Fibroblast of skin of back (primary cell): ENCODE measurements at places on chromosomes 13 and 19.

GRCh38 chr19:46985542-46986415, 33.9 kb upstream of the NPAS1 start:
- DNase-seq, result no peak

DNA sequence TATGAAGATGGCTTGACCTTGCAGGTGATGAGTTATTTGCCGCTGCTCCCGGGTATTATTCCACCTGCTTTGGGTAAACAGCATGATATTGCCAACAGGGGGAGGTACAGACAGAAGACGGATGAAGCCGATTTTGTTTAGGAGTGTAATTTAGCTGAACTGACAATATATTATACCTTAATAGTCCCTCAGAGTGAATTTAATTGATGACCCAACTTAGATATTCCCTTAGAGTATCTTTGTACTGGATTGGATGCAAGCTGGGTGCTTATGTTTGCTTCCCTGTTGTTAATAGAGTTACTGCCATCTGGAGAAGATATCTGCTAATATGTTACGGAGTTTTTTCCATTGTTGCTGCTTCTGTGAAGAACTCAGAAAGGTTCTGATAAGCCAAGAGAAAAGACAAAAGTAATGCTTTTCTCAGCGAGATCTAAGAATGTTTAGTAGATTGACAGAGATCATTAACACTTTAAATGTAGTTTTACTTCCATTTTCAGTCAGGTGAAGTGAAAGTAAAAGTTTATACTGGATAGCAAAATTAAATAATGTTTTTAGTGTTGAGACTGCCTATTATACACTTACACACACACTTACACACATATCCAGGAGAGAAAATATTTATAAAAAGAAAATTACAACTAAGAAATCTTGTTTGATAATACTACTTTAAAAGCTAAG, 2220.8 kb upstream of the PCDH20 start:
- no peak for DNase-seq

GRCh38 chr19:1872807-1873523, 9.6 kb upstream of the KLF16 start:
- no peak for DNase-seq

GRCh38 chr13:30367296-30367695, 55.0 kb upstream of the UBE2L5 start:
- no peak for DNase-seq

DNA sequence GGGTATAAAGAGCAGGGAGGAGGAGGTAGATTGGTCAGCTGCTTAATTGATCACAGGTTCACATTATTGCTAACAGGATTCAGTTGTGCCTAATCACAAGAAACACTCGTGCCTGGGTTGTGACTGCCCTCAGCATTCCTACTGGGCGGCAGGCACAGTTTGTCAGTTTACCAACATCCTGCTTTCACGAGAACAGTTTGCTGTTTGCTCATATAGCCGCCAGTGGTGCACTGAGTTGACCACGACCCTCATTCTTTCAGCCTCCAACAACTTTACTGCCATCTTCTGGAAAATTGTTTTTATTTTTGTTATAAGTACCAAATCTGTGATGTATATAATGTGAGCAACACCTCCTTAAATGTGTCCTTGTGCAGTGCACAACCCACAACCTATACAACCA, 16.2 kb upstream of the IFT88 start:
- DNase-seq, result no peak

DNA sequence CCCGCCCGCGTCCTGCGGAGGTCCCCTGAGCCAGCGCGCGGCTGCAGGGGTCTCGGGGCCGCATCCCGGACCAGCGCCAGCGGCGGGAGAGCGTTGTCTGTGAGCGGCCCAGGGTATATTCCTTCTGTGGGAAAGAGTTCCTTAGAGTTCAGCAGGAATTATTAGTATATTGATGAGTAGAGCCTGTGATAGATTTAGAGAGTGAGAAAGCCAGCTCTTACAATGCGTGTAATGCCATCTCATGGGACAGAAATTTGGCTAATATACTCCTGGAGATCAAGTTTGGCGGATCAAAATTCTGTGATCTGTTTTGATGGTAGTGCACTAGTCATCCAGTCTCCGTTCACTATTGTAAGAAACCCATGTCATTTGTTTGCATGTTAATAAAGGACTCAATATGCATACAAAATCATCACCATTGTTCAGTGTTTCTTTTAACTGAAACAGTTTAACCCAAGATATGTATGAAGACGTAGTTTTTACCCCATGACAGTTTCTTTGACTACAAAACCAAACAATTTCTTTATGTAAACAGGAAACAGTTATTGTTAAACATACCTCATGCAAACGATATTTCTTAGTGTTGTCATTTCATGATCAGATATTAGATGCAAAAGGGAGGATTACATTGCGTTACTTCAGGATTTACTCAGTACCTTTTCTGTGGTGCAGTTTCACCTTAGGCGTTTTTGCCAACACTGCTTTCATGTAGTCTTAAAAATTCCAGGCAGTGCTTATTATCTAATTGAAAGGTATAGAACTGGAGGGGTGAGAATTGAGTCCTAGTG, 9.9 kb downstream of the TNFRSF19 start:
- DNase-seq, result no peak

- DNase-seq, result no peak
Observed at GRCh38 chr19:11578258-11579142, 1.1 kb upstream of the ACP5 start.
